Gastrocnemius medialis (tissue), 4 donors: ENCODE measurements at places on chromosomes 5 and 9. TPM values are rescaled to one million over a fixed set of nuclear protein-coding genes. Genes with fewer than 3 reads are reported as not detected.

DNA sequence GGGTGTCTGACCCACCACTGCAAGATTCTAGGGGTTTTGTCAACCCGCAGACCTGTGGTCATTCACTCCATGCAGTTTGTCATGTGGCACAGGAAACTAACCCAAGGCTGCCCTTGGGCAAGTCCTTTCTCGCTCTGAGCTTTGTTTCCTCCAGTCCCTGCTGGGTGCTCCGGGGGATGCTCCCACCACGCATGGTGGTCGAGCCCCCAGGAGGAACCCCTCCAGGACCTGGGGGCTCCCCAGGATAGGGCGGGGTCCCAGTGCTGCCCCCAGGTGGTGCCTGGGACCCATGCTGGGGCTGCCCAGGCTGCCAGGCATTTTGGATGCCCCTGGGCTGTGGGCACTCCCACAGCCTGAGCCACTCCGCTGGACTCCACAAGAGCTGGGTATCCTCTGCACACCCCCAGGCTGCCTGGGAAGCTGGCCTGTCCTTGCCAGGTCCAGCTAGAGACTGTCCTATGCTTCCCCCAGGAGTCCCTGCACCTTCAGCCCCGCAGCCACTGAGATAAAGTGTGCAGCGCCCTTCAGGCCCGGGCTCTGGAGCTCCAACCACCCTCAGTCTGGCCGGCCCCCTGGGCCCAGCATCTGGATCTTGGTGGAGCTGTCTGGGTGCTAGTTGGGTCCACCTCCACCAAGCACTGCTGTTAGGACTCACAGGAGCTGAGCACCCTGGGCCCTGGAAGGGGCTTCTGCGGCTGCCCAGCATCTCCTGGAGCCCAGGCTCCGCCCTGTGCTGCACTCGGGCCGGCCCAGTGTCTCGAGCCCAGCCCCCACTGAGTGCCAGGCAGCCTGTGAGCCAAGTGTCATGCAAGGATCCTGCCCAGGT, 104.3 kb downstream of the PHF2 start:
- H3K27me3 ChIP-seq, result no peaks in the 10 kb centered on the region
- no peak overlapping the region for H3K4me3 ChIP-seq
- H3K27ac ChIP-seq, result no peak overlapping the region
- no peaks in the 10 kb centered on the region for H3K36me3 ChIP-seq
- DNase-seq, result peak; percentile 8

- H3K36me3 ChIP-seq, result no peaks in the 10 kb centered on the region
- H3K4me3 ChIP-seq, result peak overlapping the region; percentile 86
- H3K4me1 ChIP-seq, result peaks cover 14% of the 10 kb centered on the region
- H3K27me3 ChIP-seq, result no peaks in the 10 kb centered on the region
- peak overlapping the region; percentile 88 for H3K27ac ChIP-seq
- DNase-seq, result no peak
Measured at GRCh38 chr5:172186114-172186695, 1.8 kb downstream of the STK10 start.

DNA sequence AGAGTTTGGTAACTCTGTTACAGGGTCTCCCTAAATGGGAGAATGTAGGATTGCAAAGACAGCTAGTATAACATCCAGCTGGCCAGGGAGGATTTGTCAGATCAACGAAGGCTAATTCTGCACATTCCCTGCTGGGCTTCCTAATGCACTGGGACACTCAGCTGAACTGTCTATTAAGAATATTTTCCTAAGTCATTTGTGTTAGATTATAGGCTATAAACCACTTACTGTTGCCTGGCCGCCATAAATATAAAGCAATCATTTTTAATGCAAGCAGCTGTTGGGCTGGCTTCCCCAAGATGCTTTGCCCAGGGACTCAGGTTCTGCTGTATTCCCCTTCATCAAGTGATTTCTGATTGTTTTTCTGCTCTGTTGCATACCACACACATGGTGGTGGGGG, 35.3 kb upstream of the SLIT3 start:
- DNase-seq, result no peak
- H3K27ac ChIP-seq, result no peak overlapping the region

DNA sequence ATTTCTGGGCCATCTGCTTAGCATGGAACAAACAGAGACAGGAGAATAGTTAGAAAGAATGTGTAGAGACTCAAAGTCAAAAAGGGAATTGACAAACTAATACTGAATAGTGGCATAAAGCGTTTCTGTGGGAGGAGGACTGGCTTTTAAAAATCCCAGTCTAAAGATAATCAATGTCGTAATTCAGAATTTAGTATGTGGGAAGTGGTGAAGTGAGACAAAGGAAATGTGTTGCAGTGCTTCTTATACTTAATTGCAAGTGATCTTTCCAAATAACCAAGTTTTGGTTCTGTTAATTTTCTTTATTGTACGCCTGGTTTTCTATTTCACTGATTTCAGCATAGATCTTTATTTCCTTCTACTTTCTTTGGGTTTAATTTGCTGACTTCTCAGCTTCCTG, 133.2 kb downstream of the ENTREP1 start:
- H3K4me3 ChIP-seq, result no peak overlapping the region
- H3K36me3 ChIP-seq, result no peaks in the 10 kb centered on the region
- no peaks in the 10 kb centered on the region for H3K27me3 ChIP-seq
- no peaks in the 10 kb centered on the region for H3K4me1 ChIP-seq
- H3K27ac ChIP-seq, result no peak overlapping the region

DNA sequence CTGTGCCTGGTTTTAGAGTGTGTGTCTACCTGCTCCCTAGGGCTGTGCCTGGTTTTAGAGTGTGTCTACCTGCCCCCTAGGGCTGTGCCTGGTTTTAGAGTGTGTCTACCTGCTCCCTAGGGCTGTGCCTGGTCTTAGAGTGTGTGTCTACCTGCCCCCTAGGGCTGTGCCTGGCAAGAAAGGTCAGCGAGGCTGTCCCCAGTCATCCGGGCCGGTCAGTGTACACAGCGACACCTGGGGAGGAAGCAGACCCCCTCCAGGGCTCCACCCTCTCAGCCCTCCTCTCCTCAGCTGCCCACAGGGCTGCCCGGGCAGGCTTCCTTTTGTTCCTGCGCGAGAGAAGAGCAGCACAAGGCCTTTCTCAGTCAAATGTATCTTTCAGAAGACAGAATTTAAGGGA, 4.1 kb downstream of the NRARP start:
- peaks cover 70% of the 10 kb centered on the region for H3K27me3 ChIP-seq
- no peaks in the 10 kb centered on the region for H3K36me3 ChIP-seq
- H3K4me3 ChIP-seq, result no peak overlapping the region
- H3K4me1 ChIP-seq, result peaks cover 12% of the 10 kb centered on the region

GRCh38 chr5:153617190-153617589, 126.7 kb downstream of the GRIA1 start:
- no peak for DNase-seq
- no peak overlapping the region for H3K4me3 ChIP-seq
- H3K4me1 ChIP-seq, result no peaks in the 10 kb centered on the region

- DNase-seq, result no peak
- no peaks in the 10 kb centered on the region for H3K36me3 ChIP-seq
- H3K27me3 ChIP-seq, result no peaks in the 10 kb centered on the region
- peaks cover 12% of the 10 kb centered on the region for H3K4me1 ChIP-seq
- H3K4me3 ChIP-seq, result no peak overlapping the region
Measured at GRCh38 chr5:124730381-124730780, 16.1 kb downstream of the ZNF608 start.

DNA sequence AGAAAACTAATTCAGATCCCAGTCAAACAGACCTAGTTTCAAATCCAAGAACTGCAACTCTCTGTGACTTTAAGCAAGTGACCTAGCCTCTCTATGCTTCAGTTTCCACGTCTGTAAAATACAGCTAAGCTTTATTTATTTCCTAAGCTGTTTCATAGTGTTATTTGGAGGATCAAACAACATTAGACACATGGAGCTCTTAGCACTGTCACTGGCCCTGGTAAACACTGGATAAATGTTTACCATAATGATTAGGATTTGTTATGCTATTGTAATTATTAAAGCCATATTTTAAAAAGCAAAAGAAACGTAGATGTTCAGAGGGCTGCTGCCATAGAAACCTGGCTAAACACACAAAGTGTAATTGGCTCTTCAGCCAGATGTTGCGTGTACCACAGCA, 26.6 kb upstream of the C5orf58 start:
- H3K4me1 ChIP-seq, result no peaks in the 10 kb centered on the region
- no peak overlapping the region for H3K4me3 ChIP-seq

LCN9 gene
- not detected for total RNA-seq

FGF10 gene
- total RNA-seq, result 2.6 TPM

FSTL4 gene
- total RNA-seq, result 0.20 TPM

GABRA1 gene
- total RNA-seq, result not detected
